ENCODE measurements at places on chromosomes 13 and 19. TPM values are rescaled to one million over a fixed set of nuclear protein-coding genes. Genes with fewer than 3 reads are reported as not detected.

Gene ADAMTSL5
- total RNA-seq, result 0.82 TPM

Gene PRR19
- total RNA-seq, result 1.8 TPM

Gene FGF9
- total RNA-seq, result not detected

Gene EDNRB
- 18.8 TPM for total RNA-seq

Gene SRRM5
- total RNA-seq, result not detected

Measured in glomerular endothelial cell (primary cell).